Activated naive CD8-positive, alpha-beta T cell treated with anti-CD3 and anti-CD28 coated beads for 36 hours (primary cell): ENCODE measurements at places on chromosomes 3 and 15. TPM values are rescaled to one million over a fixed set of nuclear protein-coding genes. Genes with fewer than 3 reads are reported as not detected.

- H3K27ac ChIP-seq = peak overlapping the region; percentile 77
- no peak overlapping the region for H3K4me3 ChIP-seq
- DNase-seq = no peak
- H3K36me3 ChIP-seq = peaks cover 43% of the 10 kb centered on the region
Measured at GRCh38 chr15:85646538-85647091, 148.1 kb downstream of the KLHL25 start.

The CPNE9 gene
- total RNA-seq = not detected

The ANXA2 gene
- 44.8 TPM for total RNA-seq

The ZNF621 gene
- 18.3 TPM for total RNA-seq

DNA sequence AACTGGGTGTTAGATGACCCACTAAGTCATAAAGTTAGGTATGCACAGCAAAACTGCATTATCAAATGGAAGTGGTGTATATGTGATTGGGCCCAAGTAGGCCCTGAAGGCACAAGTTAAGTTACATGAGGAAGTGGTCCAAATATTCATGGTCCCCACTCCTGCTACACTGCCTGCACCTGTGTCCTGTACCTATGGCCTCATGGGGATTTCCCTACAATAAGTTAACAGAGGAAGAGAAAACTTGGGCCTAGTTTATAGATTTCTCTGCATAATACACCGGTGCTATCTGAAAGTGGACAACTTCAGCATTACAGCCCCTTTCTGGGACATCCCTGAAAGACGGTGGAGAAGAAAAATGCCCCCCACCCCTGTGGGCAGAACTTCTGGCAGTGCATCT lies 41.5 kb downstream of the STRIT1 start:
- H3K27ac ChIP-seq = no peak overlapping the region
- no peak for DNase-seq
- H3K27me3 ChIP-seq = no peaks in the 10 kb centered on the region

- no peak overlapping the region for H3K4me3 ChIP-seq
- H3K36me3 ChIP-seq = no peaks in the 10 kb centered on the region
- H3K27ac ChIP-seq = no peak overlapping the region
- DNase-seq = no peak
Measured at GRCh38 chr15:29686445-29687203, 135.6 kb downstream of the TJP1 start.

GRCh38 chr3:17833786-17834559 lies 91.5 kb upstream of the TBC1D5 start:
- H3K4me1 ChIP-seq = no peaks in the 10 kb centered on the region
- no peak for DNase-seq
- no peak overlapping the region for H3K27ac ChIP-seq
- no peaks in the 10 kb centered on the region for H3K36me3 ChIP-seq

The MAN2A2 gene
- 69.1 TPM for total RNA-seq

- DNase-seq = peak; percentile 2
- no peak overlapping the region for H3K27ac ChIP-seq
- H3K36me3 ChIP-seq = no peaks in the 10 kb centered on the region
- H3K27me3 ChIP-seq = peaks cover 35% of the 10 kb centered on the region
- no peak overlapping the region for H3K4me3 ChIP-seq
Measured at GRCh38 chr3:87167628-87168456, 59.3 kb upstream of the CHMP2B start.

- peak within 1 kb of the TSS; percentile 79 for H3K4me3 ChIP-seq
- peak; percentile 79 for DNase-seq
- no peaks in the 10 kb centered on the region for H3K36me3 ChIP-seq
- peak within 1 kb of the TSS; percentile 35 for H3K27ac ChIP-seq
- H3K4me1 ChIP-seq = peaks cover 14% of the 10 kb centered on the region
- H3K27me3 ChIP-seq = peaks cover 31% of the 10 kb centered on the region
Measured at GRCh38 chr15:41558400-41559238, at the start of gene TYRO3. TSS of gene TYRO3 (plus strand) at chr15:41559212. CDS start at chr15:41559258, 46 bp downstream.

The GOLGA6L4 gene
- 0.86 TPM for total RNA-seq

DNA sequence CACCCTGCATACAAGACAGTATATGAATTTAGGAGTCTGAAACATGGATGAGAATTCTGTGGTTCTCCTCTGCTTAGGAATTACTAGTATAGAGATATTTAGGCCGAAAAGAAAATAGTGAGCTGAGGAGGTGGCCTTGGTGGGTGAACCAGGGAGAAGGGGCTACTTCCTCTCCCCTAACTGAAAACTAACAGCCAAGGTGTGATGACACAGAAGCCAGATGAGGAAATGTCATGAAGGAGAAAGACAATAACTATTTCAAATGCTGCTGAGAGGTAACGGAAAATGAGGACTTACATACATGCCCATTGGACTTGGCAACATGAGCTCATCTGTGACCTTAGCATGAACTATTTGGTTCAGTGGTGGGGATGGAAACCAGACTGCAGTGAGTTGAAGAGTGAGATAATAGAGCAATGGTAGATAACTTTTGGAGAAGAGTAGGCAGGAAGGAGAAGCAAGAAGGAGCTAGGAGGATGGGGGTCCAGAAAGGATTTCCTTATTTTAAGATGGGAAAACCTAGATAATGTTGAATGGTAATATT lies 114.4 kb upstream of the TSPAN3 start:
- H3K4me3 ChIP-seq = no peak overlapping the region
- no peaks in the 10 kb centered on the region for H3K27me3 ChIP-seq
- H3K27ac ChIP-seq = peak overlapping the region; percentile 20
- no peak for DNase-seq
- peaks cover 20% of the 10 kb centered on the region for H3K36me3 ChIP-seq

The AMOTL2 gene
- total RNA-seq = not detected

The RASL12 gene
- total RNA-seq = not detected

The BOC gene
- 0.44 TPM for total RNA-seq

DNA sequence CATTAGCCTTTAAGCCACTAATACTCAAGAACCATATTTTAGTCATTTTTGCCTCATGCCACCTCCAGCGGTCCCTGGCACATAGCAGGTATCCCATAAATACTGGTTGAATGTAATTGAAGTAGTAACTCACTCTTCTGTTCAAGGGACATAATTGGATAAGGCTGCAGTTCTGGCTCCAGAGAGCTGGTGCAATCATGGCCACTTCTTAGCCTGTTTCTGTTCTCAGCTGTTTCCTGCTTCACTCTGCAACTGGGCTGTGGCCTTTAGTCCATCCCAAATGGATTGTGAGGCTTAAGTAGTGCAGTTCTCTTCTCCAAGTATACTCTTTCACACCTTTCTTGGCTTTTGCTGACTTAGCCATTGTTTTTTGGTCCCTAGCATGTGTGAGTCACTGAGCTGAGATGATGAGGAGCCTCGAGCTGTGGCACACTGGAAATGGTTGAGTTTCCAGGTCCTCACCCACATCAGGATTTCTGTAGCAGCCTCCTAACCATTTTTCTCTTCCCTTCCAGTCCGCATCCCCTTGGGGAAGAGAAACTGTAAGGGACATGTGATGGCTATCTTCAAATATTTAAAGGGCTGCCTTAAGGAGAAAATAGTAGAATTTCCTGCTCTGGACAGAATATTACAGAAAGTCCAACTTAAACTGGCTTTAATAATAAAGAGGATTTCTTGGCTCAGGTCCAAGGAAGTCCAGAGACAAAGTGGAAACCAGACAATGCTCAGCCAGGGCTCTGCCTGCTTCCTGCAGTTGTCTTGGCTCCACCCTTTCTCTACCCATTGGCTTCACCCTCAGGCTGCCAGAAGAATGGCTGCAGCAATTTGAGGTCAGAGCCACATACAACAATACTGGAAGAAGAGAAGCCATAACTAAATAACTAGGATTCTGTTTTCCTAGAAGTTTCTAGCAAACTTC lies 305.4 kb upstream of the ROPN1 start:
- H3K27ac ChIP-seq = no peak overlapping the region
- H3K4me3 ChIP-seq = no peak overlapping the region

The SRGAP3 gene
- total RNA-seq = 1.3 TPM

DNA sequence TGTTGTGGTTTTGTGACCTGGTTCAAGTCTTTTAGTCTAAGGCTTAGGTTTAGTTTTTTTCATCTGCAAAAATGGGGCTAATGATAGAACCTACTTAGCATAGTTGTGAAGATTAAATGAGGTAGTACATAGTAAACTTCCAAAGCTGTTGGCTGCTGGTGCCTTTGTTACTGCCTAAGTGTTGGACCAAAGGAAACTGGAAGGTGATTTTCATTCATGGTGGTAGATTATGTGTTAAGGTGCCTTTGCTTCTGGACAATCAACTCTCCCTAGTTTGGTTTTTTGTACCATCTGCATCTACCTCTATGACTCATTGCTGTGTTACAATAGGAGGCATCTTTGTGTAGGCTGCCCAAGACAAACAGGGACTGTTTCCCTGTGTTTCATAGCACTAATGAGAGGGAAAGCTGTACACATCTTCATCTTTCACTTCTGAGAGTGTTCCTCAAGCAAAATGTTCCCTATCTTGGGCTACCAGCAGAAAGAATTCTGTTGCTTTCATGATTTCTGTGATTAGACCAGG lies 3.2 kb downstream of the MAP2K1 start:
- H3K4me3 ChIP-seq = peak overlapping the region; percentile 95
- H3K27me3 ChIP-seq = no peaks in the 10 kb centered on the region

The IL5RA gene
- total RNA-seq = not detected

- H3K4me1 ChIP-seq = peaks cover 16% of the 10 kb centered on the region
- peaks cover 2% of the 10 kb centered on the region for H3K36me3 ChIP-seq
- H3K27ac ChIP-seq = no peak overlapping the region
- H3K27me3 ChIP-seq = no peaks in the 10 kb centered on the region
Measured at GRCh38 chr15:77373441-77373840, 46.5 kb downstream of the PEAK1 start.

DNA sequence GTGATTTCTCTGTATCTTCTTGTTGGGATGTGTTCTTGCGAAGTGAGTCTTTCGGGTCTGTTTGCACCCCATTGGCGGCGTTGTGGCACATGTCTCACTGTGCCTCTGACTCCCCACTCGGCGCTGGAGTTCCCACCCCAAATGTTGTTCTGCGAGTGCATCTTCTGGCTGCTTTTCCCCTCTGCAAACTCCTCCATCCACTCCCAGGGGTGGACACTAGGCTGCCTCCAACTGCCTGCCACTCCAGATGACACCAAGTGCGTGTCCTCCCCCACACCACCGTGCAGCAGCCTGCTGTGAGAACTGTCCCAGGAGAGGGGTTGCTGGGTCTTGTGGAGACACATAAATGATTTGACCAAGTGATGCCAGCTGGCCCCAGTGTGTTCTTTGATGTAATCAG lies 17.6 kb downstream of the EFCC1 start:
- H3K4me3 ChIP-seq = no peak overlapping the region
- peaks cover 41% of the 10 kb centered on the region for H3K4me1 ChIP-seq
- H3K27ac ChIP-seq = no peak overlapping the region
- H3K27me3 ChIP-seq = no peaks in the 10 kb centered on the region
- DNase-seq = no peak
- H3K36me3 ChIP-seq = peaks cover 2% of the 10 kb centered on the region

DNA sequence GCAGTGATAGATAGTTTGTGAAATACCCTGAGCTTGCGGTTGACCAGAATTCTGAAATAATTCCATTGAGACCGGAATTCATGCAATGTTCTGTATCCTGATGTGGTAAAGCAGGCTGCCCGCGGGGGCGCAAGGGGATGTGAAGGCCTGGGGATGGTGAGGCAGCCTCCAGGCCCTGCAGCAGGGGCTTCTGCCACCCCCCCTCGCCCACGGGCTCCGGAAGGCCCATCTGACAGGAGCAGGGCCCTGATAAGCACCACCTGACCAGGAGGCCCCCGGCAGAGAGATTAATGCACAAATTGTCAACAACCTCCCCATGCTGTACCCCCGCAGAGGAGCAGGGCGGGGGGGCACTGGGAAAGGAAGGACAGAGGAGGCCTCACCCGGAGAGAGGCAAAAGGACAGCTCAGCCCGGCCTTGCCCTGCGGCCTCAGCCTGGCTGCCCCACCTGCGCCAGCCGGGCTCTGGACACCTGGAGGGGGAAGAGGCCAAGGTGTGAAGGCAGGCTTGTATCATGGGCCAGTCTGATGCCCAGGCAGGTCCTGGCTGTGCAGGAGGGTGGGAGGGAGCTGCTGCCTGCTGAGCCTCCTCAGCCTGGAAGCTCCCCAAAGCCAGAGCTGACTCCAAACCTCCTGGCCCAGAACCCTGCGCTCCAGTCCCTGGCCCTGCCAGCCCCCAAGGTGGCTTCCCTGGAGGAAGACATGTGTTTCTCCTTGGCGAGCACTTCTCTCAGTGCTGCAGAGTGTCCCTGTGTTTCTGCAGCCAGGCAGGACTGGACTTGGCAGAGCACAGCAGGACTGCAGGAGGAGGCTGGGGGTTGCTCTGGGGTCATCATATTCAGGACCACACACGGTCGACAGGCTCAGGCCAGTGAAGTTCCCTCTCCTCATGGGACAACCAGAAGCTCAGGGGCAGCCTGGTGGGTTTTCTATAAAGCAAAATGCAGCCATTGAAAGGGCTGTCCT lies 46.5 kb downstream of the RPN1 start:
- H3K27me3 ChIP-seq = peaks cover 11% of the 10 kb centered on the region
- DNase-seq = no peak
- H3K27ac ChIP-seq = no peak overlapping the region
- no peaks in the 10 kb centered on the region for H3K36me3 ChIP-seq
- no peak overlapping the region for H3K4me3 ChIP-seq

DNA sequence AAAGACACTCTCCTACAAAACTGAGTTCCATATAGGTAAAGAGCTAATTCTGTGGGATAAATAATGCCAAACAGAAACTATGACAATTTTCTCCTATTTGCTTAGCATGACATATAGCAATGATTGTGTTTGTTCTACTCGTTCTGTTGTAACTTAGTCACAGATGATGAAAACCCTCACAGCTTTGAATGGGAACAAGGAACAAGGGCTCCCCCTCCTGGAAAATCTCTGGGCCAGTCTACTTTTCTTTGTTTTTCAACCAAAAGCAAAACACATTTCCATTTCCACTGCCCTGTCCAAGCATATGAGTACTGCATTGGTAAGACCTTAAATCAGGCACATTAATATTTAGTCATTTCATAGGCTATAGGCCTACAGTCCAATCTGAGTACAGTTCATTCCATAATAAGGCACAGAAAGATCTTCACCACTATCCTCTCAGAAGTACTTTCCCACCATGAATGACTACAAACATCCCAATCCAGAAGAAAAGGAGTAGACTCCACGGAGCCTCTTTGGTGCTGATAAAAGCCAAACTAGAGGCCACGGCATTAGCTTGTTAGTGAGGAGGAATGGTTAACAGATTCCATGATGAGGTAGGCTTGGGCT lies 67.1 kb downstream of the ATP8B4 start:
- H3K4me1 ChIP-seq = no peaks in the 10 kb centered on the region
- peaks cover 15% of the 10 kb centered on the region for H3K27me3 ChIP-seq
- H3K4me3 ChIP-seq = no peak overlapping the region
- no peaks in the 10 kb centered on the region for H3K36me3 ChIP-seq
- DNase-seq = no peak
- H3K27ac ChIP-seq = no peak overlapping the region

The APEH gene
- total RNA-seq = 173 TPM

- H3K4me1 ChIP-seq = peaks cover 4% of the 10 kb centered on the region
- no peak overlapping the region for H3K27ac ChIP-seq
- no peaks in the 10 kb centered on the region for H3K27me3 ChIP-seq
- no peak overlapping the region for H3K4me3 ChIP-seq
- H3K36me3 ChIP-seq = no peaks in the 10 kb centered on the region
Measured at GRCh38 chr3:188568736-188569135, 414.8 kb downstream of the LPP start.

The CFAP91 gene
- 0.47 TPM for total RNA-seq

The IMPG2 gene
- total RNA-seq = 0.12 TPM
